ENCODE measurements at places on chromosomes 4 and X. TPM values are rescaled to one million over a fixed set of nuclear protein-coding genes. Genes with fewer than 3 reads are reported as not detected.

YY2 gene
- 2.2 TPM for total RNA-seq

LAS1L gene
- 48.6 TPM for total RNA-seq

BEND2 gene
- total RNA-seq: not detected

VMA21 gene
- total RNA-seq: 44.0 TPM

RENBP gene
- total RNA-seq: 0.14 TPM

CXCL3 gene
- 4.9 TPM for total RNA-seq

ASB12 gene
- total RNA-seq: not detected

IBSP gene
- total RNA-seq: not detected

MYOZ2 gene
- total RNA-seq: not detected

RNF212 gene
- total RNA-seq: 0.17 TPM

HTN1 gene
- not detected for total RNA-seq

PABPC4L gene
- 1.9 TPM for total RNA-seq

SERTM2 gene
- total RNA-seq: not detected

TMPRSS11B gene
- total RNA-seq: not detected
